T-helper 2 cell (primary cell): ENCODE measurements at places on chromosomes 1 and 21.
A peak's percentile ranks its signal among the peaks of the same experiment; 100 is the strongest.

- no peak for DNase-seq
Observed at GRCh38 chr1:11207898-11208611, 18.9 kb downstream of the ANGPTL7 start.

- DNase-seq, result no peak
Observed at GRCh38 chr1:186864296-186864695, 35.5 kb downstream of the PLA2G4A start.

- DNase-seq, result no peak
Observed at GRCh38 chr1:239550178-239550577, 163.8 kb downstream of the CHRM3 start.

- no peak for DNase-seq
Observed at GRCh38 chr1:56074007-56074651, 505.2 kb downstream of the PLPP3 start.

DNA sequence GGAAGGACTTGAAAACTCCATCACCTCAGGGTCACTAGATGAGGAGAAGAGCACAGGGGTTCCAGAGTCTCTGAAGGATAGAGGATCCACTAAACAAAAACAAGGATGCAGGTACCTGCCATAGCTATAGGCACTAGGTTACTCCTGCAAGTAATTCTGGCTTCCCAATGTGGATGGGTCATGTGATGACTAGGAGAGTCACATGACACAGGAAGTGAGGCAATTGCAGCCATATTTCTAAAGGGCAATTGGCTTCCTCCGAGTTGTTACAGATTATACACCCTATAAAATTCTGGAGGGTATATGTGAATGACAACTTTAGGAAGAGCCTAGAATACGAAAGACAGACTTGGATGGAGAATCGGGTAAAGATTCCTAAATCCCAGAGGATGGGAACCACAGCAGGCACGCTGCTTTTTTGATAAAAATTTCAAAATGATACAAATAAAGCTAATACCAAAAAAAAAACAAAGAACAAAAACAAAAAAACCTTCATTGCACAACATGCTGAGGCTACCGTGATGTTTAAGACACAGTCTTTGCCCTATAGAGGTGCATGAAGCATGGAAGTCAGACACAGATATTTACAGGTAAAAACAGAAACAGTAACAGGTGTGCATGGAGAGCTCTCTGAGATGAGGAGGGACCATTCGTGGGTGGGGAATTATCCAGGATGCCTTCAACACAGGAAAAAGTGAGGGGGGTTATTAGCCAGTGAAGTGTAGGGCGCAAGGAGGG, 10.5 kb downstream of the MTX1 start:
- DNase-seq, result no peak

DNA sequence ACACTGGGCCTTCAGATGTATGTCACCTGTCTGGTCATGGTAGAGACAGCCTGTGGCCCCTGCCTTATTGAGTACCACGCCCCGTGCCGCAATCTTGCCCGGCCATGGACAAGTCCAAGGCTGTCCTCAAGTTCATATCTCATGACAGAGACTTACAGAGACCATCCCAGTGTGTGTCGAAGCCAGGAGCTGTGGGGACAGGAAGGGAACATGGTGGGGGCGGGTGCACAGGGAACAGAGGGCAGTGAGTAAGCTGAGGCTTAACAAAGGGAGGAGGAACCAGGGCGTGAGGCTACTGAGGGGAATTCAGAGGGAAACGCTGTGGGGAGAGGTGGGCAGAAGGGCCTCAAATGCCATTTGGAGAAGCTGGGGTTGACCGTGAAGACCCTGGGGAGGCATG, 75.8 kb downstream of the ALPL start:
- no peak for DNase-seq

DNA sequence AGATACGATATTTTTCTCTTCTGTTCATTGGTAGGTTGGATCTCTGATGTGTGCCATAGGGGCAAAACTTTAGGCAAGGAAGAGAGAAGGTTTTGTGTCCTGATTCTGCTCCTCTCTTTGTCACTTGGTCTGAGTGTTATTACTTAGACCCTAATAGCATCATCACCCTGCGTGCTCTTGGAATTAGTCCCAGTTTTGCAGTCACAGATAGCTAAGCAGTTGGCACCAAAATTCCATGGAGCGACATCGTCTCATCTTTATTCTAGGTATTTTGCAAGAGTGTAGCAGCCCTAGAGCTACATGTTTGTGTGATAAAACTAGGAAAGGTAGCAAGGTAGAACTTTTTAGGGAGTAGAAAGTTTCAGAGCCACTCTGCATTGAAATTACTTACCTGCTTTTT, 23.8 kb downstream of the PIP5K1A start:
- no peak for DNase-seq

DNA sequence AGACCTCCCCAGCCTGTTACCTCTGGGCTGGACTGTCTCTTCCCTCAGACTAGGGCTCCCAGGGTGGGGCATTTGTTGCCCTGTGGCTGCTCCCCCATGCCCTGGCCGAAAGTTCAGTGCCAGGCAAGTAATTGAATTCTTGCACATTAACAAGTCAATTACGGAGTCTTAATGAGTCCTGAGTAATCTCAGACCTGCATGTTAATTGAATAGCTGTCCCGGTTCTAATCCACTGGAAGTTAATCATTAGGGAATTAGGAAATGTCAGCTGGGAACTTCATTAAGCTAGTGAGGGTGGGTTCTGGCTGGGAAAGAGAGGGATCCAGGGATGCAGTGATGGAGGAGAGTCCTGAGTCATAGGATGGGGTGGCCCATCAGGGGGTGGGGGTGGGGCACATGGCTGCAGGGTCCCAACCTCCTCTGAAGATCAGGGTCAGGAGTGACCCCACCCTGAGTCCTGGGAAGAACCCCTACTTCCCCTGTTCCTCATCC, 47.1 kb upstream of the CSF3R start:
- no peak for DNase-seq

DNA sequence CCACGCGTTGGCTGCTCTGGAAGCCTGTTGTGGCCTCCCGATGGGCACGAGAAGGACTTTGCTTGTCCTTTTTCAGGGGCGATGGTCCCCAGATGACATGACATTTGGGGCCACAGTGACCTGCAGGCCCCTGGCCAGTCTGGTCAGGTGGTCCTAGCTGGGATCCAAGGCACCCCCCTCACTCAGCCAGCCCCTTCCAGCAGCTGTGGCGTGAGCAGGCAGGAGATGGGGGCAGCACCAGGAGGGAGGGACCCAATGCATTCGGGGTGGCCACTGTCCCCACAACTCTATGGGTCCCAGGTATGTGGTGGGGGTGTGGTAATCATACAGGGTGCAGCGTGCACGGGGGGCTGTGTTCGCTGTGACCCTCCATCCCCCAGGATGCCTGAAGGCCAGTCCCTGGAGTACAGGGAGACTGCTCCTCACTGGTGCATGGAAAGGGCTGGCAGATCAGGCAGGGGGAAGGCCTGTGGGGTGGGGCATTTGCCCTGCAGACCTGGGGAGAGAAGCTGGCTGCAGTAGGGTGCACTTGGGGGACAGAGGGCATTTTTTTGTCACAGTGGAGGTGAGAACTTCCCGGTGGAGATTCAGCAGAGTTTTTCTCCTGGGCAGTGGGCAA, 31.7 kb downstream of the WNT3A start:
- DNase-seq, result no peak

- no peak for DNase-seq
Observed at GRCh38 chr1:104105465-104105864, 355.8 kb downstream of the AMY1C start.

- DNase-seq, result no peak
Observed at GRCh38 chr1:40704817-40705733, 13.6 kb downstream of the NFYC start.

GRCh38 chr1:247409869-247410544, 6.0 kb upstream of the NLRP3 start:
- no peak for DNase-seq

GRCh38 chr1:201272799-201273198, 10.5 kb upstream of the PKP1 start:
- no peak for DNase-seq

- no peak for DNase-seq
Observed at GRCh38 chr21:33029385-33029921, 3.7 kb downstream of the OLIG2 start.

GRCh38 chr1:38547321-38547720, 312.3 kb downstream of the RRAGC start:
- no peak for DNase-seq

DNA sequence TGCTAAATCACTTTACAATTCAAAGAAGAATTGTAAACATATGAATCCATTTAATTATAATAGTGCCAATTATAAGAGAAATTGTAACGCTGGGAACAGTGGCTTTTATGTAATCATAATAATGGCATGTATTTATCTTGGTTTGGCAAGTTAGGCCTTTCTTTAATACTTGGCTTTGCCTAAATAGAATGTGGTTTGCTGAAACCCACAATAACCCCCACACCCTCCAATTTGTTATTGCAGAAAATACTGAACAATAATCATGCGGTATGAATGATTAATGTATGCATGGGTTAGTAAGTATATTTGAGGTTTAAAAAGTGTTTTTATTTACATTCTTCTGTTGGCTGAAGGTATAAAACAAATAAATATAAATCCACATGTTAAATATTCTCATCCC, 138.2 kb downstream of the NFIA start:
- DNase-seq, result no peak

DNA sequence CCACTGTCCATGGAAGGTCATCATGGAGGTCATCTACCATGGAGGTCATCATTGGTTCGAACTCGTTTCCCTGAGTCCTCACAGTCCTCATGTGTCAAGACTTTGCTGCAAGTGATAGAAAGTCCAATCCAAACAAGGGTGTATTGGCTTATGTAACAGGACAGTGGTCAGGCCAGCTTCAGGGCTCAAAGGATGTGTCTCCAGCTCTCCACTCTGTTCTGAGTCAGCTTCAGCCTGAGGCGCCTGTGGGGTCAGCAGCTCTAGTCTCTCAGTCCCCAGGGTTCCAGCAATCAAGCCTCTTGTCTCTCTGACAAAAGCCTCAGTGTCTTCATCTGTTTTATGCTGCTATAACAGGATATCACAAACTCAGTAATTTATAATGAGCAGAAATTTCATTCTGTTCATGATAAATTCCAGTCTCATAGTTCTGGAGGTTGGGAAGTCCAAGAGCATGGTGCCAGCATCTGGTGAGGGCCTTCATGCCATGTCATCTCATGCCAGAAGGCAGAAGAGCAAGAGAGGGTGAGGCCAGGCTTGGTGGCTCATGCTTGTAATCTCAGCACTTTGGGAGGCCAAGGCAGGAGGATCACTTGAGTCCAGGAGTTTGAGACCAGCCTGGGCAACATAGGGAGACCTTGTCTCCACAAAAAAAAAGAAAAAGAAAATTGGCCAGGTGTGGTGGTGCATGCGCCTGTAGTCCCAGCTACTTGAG, 19.5 kb downstream of the A3GALT2 start:
- DNase-seq, result no peak

DNA sequence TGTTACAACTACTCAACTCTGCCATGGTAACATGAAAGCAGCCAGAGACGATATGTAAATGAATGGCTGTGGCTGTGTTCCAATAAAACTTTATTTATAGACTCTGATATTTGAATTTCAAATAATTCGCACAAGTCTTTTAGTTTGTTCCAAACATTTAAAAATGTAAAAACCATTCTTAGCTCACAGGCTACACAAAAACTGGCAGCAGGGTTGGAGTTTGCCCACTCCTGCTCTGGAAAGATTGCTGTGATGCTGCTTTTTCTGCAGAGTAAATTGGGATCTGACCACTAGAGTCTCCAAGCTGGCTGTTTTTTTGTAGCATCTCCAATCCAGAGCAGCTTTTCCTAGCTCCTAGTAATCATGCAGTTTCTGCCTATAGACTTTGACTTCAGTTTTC, 157.5 kb downstream of the CHRM3 start:
- no peak for DNase-seq

GRCh38 chr1:12415038-12415466, 185.2 kb downstream of the VPS13D start:
- DNase-seq, result no peak

DNA sequence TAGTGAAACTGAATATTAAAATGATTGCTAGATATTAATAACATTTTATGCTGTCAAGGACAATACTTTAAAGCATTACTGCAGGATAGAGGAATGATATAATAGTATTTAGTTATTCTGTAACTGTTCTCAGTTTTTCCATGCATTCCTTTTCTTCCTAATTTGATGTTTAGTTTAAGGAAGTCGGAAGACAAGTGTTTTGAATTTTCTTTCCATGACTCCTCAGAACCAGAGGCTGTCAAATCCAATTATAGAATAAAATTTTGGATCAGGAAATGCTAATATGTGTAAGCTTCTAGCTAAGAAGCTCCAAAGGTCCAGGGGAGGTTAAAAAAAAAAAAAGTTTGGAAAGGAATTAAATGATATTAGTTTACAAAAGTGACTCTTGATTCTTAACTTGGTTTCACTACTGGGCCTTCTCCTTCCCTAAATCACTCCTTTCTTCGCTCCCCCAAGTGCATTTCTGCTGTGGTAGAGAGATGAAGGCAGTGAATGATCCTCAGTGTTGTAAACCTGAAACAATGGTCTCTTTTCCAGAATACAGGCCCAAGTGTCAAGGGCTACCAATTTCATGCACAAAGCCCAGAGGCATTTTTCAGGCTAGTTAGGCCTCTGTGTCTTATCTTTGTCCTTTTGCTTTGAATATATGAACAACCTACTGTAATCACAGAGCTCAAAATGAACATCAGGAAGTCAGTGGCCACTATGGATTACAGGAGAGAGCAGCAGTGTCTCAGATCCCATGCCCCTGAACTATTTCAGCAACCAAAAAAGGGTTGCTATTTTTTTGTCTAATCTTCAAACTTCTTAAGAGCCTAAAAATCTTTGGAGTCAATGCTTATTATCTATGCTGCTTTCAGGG, 6.2 kb downstream of the ADSS2 start:
- DNase-seq, result no peak

DNA sequence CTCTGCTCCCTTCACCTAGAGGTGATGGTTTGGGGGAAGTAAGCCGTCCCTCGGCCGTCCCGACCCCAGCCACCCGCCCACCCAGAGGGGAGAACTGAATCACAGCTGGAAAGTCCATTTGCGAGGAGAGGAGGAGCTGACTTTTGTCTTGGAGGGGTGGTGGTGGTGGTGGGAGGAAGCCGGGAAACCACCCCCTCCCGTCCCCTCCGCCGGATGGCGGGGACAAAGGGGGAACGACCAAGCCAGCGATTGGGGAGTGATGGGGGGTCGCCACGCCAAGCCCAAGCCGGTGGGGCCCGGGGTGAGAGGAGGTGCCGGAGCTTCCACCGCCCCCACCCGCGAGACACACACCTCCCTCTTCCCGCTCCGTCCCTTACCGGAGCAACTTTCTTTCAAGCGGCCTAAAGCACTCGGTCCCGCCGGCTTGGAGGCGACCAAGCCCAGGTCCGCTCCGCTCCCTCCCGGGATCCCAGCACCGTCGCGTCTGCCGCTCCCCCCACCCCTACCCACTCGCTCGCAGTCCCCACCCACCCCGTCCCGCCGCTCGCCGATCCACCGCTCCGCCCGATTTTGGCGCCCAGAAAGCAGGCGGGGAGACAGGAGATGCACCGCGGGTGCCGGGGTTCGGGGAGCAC, 540 bp downstream of the ARHGEF2 start:
- DNase-seq, result peak; percentile 26

DNA sequence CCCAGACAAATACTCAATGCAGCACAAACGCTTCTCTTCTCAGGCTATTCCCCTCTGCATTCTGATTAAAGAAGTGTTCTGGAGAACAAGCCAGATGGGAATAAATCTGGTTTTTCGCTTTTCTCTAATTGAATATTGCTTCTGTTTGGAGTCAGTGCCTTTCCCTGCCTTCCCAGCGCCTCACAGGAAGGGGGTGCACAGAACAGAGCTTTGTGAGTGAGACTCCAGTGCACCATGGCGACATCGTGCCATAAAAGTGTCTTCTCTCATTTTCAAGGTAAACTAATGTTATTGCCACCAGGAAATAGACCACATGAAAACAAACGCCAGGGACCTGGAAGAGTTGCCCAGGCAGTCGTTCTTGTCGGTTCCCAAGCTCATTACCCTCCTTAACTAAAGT, 43.6 kb upstream of the SLC45A1 start:
- no peak for DNase-seq

GRCh38 chr1:111369645-111370044, 57.9 kb downstream of the OVGP1 start:
- no peak for DNase-seq
